Natural killer cell (primary cell): ENCODE measurements at places on chromosomes 2 and 18.

GRCh38 chr2:139369423-139370409 is 589.5 kb upstream of the NXPH2 start:
- no peaks in the 10 kb centered on the region for H3K4me1 ChIP-seq
- H3K36me3 ChIP-seq, result no peaks in the 10 kb centered on the region
- no peak for DNase-seq
- H3K4me3 ChIP-seq, result no peak overlapping the region
- H3K27ac ChIP-seq, result no peak overlapping the region

- DNase-seq, result no peak
- H3K4me3 ChIP-seq, result no peak overlapping the region
- H3K27me3 ChIP-seq, result peaks cover 22% of the 10 kb centered on the region
- H3K4me1 ChIP-seq, result peaks cover 2% of the 10 kb centered on the region
- H3K27ac ChIP-seq, result no peak overlapping the region
Observed at GRCh38 chr2:5696404-5696944, 4.3 kb downstream of the SOX11 start.

DNA sequence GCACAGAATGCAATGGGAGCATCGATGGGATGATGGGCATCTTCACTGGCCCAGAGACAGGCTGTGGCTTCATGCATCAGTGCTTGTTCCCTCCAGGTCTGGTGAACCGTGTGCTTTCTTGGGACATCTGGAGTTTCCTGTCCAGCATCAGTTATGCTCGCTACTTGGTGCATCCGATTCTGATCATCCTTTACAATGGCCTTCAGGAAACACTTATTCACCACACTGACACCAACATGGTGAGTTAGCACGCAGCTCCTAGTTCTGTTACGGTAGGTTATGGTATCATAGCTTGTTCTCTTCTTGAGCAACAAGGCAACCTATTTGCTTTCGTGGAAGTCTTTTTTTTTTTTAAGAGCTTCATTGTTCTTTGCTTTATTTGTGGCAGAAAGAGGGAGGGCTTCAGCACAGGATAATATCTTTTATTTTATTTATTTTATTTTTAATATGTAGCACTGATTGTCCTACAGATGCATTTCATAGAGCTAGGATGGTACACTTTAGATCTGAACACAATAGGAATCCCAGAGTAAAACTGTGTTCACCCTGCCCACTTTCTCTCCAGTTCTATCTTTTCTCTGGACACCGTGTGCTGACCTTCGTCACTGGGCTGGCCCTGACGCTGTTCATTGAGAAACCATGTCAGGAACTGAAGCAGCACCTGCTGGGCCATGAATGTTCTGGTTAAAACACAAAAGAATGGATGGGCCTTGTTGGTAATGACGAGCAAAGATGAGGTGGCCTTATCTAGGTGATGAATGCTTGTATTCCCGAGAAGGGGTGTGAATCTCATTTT is 71.2 kb upstream of the SEC11C start:
- H3K4me3 ChIP-seq, result no peak overlapping the region
- DNase-seq, result no peak
- no peak overlapping the region for H3K27ac ChIP-seq
- H3K4me1 ChIP-seq, result no peaks in the 10 kb centered on the region
- no peaks in the 10 kb centered on the region for H3K36me3 ChIP-seq
- H3K27me3 ChIP-seq, result no peaks in the 10 kb centered on the region

DNA sequence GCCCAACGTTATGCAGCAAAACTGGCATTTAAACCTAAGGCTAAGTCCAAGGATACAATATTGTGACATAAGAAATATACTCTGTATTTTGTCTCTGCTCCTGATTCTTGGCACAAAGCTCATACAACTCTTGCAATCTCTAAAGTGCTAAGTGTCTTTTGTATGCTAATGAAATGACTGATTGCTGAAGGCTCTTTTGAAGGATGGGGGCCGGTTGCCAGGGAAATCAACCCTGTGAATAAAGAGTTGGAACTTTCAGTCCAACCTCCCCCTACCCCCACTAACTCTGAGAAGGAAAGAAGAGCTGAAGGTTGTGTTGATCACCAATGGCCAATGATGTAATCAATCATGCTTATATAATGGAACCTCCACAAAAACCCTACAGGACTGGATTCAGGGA is 40.3 kb downstream of the SESTD1 start:
- H3K4me1 ChIP-seq, result no peaks in the 10 kb centered on the region
- H3K4me3 ChIP-seq, result no peak overlapping the region
- H3K27ac ChIP-seq, result no peak overlapping the region
- H3K36me3 ChIP-seq, result no peaks in the 10 kb centered on the region

- no peaks in the 10 kb centered on the region for H3K36me3 ChIP-seq
- H3K27ac ChIP-seq, result no peak overlapping the region
- H3K27me3 ChIP-seq, result no peaks in the 10 kb centered on the region
- no peaks in the 10 kb centered on the region for H3K4me1 ChIP-seq
Observed at GRCh38 chr2:19371996-19372582, 13.7 kb upstream of the OSR1 start.

DNA sequence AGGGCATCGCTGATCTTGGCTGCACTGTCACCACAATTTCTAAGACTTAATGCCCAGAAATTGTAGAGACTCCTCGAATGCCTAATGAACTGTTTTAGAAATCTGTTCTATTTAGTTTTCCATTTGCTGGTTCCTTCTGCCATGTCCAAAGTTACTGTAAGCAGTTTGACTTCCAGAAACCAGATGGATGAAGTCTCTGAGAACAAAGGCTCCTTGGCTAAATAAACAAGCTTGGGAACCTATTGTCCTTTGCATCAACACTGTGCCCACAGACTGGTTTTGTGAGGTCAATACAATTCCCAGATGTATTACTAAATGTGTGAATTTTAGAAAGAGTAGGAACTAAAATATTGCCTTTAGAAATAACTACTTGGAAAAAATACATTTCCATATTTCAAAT is 600.2 kb downstream of the NYAP2 start:
- no peak for DNase-seq
- no peak overlapping the region for H3K27ac ChIP-seq
- no peak overlapping the region for H3K4me3 ChIP-seq
- no peaks in the 10 kb centered on the region for H3K36me3 ChIP-seq
- H3K4me1 ChIP-seq, result no peaks in the 10 kb centered on the region
- no peaks in the 10 kb centered on the region for H3K27me3 ChIP-seq

- H3K27me3 ChIP-seq, result no peaks in the 10 kb centered on the region
- H3K36me3 ChIP-seq, result no peaks in the 10 kb centered on the region
- H3K4me3 ChIP-seq, result no peak overlapping the region
- no peak overlapping the region for H3K27ac ChIP-seq
- H3K4me1 ChIP-seq, result peaks cover 7% of the 10 kb centered on the region
- no peak for DNase-seq
Observed at GRCh38 chr2:48292393-48292792, 237.6 kb upstream of the STON1 start.

DNA sequence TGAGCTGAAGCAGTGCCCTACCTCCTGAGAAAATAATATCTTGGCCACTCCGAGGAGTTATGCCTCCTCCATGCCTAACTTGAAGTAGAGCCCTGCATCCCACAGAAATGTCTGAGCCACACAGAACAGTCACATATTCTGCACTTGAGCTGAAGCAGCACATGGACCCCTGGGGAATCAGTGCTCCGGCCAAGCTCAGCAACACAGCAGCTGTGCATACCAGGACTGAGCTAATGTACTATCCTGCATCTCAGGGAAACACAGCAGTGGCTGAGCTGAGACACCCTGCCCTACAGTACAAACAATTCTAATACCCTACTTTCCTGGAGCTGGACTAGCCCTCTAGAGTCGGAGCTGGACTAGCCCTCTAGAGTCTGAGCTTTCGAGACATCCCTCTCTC is 166.9 kb downstream of the ZNF516 start:
- H3K4me3 ChIP-seq, result no peak overlapping the region
- H3K4me1 ChIP-seq, result no peaks in the 10 kb centered on the region
- no peaks in the 10 kb centered on the region for H3K36me3 ChIP-seq
- H3K27ac ChIP-seq, result no peak overlapping the region

- DNase-seq, result peak; percentile 62
- H3K4me3 ChIP-seq, result peak overlapping the region; percentile 82
- peaks cover 25% of the 10 kb centered on the region for H3K4me1 ChIP-seq
- no peaks in the 10 kb centered on the region for H3K27me3 ChIP-seq
- H3K36me3 ChIP-seq, result peaks cover under 1% of the 10 kb centered on the region
Observed at GRCh38 chr2:12718015-12718671, 1.4 kb downstream of the TRIB2 start.

DNA sequence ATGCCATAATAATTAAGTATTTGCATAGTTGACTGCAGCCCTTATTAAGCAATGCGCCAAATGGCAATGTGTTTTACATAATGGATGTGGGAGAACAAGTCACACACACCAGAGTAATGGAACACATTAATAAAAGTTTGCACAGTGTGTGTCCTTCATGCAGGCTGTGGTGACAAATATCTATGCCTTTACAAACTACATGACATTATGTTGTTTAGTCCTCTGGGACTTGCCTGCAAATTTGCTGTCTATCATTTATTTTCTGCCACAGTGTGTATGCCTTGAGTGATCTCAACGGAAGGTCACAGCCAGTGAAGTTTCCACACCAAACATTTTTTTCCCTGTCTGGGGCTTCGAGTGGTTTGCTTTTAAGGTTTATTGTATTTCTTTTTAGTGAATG is 175.2 kb upstream of the TMEFF2 start:
- H3K4me1 ChIP-seq, result no peaks in the 10 kb centered on the region
- no peak overlapping the region for H3K27ac ChIP-seq
- H3K4me3 ChIP-seq, result no peak overlapping the region
- no peak for DNase-seq

GRCh38 chr18:27797484-27797883 is 379.4 kb downstream of the CDH2 start:
- no peak for DNase-seq
- H3K4me1 ChIP-seq, result no peaks in the 10 kb centered on the region
- no peak overlapping the region for H3K4me3 ChIP-seq

- no peak overlapping the region for H3K4me3 ChIP-seq
- no peaks in the 10 kb centered on the region for H3K27me3 ChIP-seq
- no peaks in the 10 kb centered on the region for H3K36me3 ChIP-seq
- DNase-seq, result no peak
- no peaks in the 10 kb centered on the region for H3K4me1 ChIP-seq
Observed at GRCh38 chr2:168518555-168519066, 62.5 kb downstream of the CERS6 start.

GRCh38 chr2:64274399-64275173 is 130.4 kb upstream of the PELI1 start:
- H3K4me3 ChIP-seq, result no peak overlapping the region
- H3K36me3 ChIP-seq, result no peaks in the 10 kb centered on the region
- H3K27ac ChIP-seq, result no peak overlapping the region

GRCh38 chr18:59696311-59697235 is 650 bp downstream of the CCBE1 start:
- H3K36me3 ChIP-seq, result no peaks in the 10 kb centered on the region
- peaks cover 6% of the 10 kb centered on the region for H3K4me1 ChIP-seq
- no peak overlapping the region for H3K4me3 ChIP-seq
- peaks cover 7% of the 10 kb centered on the region for H3K27me3 ChIP-seq
- H3K27ac ChIP-seq, result no peak overlapping the region

- no peak for DNase-seq
- H3K27ac ChIP-seq, result no peak overlapping the region
- peaks cover 2% of the 10 kb centered on the region for H3K27me3 ChIP-seq
Observed at GRCh38 chr2:176356251-176356650, 87.0 kb downstream of the MTX2 start.

- no peaks in the 10 kb centered on the region for H3K27me3 ChIP-seq
- no peak overlapping the region for H3K27ac ChIP-seq
- DNase-seq, result no peak
- H3K4me3 ChIP-seq, result no peak overlapping the region
- H3K36me3 ChIP-seq, result no peaks in the 10 kb centered on the region
Observed at GRCh38 chr2:84886791-84887190, 5.9 kb upstream of the TRABD2A start.

GRCh38 chr2:172182624-172183023 is 79.9 kb upstream of the DLX2 start:
- H3K36me3 ChIP-seq, result no peaks in the 10 kb centered on the region
- H3K4me1 ChIP-seq, result peaks cover 24% of the 10 kb centered on the region
- peaks cover 2% of the 10 kb centered on the region for H3K27me3 ChIP-seq
- H3K27ac ChIP-seq, result no peak overlapping the region
- no peak for DNase-seq
- H3K4me3 ChIP-seq, result no peak overlapping the region

DNA sequence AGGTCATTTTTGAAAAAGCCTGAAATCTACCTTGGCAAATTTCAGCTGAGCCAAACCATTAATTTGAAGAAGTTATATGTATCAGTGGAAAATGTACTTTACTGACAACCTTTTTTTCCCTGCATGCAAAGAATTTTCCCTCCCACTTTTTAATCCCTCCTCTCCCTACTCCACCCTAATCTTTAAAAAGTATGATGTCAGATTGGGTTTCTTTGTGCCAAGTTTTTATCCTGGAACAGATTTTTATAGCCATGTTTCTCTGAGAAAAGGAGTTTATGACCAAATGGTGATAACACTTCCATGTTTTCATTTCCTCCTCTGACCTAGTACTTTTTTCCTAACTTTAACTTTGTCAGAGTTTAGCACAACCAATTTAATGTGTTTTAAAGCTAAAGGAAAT is 250.3 kb upstream of the FOSL2 start:
- no peak for DNase-seq
- H3K4me1 ChIP-seq, result no peaks in the 10 kb centered on the region
- H3K27me3 ChIP-seq, result no peaks in the 10 kb centered on the region
- no peak overlapping the region for H3K4me3 ChIP-seq

- no peak for DNase-seq
- no peak overlapping the region for H3K4me3 ChIP-seq
- H3K36me3 ChIP-seq, result no peaks in the 10 kb centered on the region
- no peaks in the 10 kb centered on the region for H3K4me1 ChIP-seq
- no peaks in the 10 kb centered on the region for H3K27me3 ChIP-seq
Observed at GRCh38 chr2:124678043-124678442, 653.0 kb downstream of the CNTNAP5 start.

DNA sequence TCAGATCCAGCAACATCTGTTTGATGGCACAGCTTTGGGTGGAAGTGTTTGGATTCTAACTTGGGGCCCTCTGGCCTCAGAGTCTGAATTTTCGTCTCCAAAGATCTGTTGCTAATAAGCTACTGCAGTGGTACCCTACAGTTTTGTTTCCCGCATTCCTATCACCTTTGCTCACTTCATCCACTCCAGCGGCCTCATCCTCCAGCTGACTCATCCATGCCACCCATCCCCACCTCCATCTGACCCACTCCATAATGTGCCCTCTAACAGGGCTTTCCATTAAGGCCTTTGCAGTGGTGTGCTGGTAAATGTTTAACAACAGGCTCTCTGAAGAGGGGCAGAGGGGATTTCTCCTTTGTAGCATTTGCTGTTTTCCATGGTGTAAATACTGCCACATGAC is 225.5 kb downstream of the TGIF1 start:
- no peaks in the 10 kb centered on the region for H3K4me1 ChIP-seq
- no peak overlapping the region for H3K27ac ChIP-seq
- H3K4me3 ChIP-seq, result no peak overlapping the region

GRCh38 chr18:77522051-77522675 is 272.5 kb downstream of the GALR1 start:
- no peaks in the 10 kb centered on the region for H3K27me3 ChIP-seq
- DNase-seq, result no peak
- H3K4me3 ChIP-seq, result no peak overlapping the region

- H3K36me3 ChIP-seq, result no peaks in the 10 kb centered on the region
- DNase-seq, result no peak
- H3K4me3 ChIP-seq, result no peak overlapping the region
- H3K27me3 ChIP-seq, result no peaks in the 10 kb centered on the region
- no peak overlapping the region for H3K27ac ChIP-seq
Observed at GRCh38 chr2:179051250-179051649, 1.3 kb upstream of the CCDC141 start.
